Glomerular endothelial cell (primary cell): ENCODE measurements at places on chromosomes 16 and 17. TPM values are rescaled to one million over a fixed set of nuclear protein-coding genes. Genes with fewer than 3 reads are reported as not detected.

DNA sequence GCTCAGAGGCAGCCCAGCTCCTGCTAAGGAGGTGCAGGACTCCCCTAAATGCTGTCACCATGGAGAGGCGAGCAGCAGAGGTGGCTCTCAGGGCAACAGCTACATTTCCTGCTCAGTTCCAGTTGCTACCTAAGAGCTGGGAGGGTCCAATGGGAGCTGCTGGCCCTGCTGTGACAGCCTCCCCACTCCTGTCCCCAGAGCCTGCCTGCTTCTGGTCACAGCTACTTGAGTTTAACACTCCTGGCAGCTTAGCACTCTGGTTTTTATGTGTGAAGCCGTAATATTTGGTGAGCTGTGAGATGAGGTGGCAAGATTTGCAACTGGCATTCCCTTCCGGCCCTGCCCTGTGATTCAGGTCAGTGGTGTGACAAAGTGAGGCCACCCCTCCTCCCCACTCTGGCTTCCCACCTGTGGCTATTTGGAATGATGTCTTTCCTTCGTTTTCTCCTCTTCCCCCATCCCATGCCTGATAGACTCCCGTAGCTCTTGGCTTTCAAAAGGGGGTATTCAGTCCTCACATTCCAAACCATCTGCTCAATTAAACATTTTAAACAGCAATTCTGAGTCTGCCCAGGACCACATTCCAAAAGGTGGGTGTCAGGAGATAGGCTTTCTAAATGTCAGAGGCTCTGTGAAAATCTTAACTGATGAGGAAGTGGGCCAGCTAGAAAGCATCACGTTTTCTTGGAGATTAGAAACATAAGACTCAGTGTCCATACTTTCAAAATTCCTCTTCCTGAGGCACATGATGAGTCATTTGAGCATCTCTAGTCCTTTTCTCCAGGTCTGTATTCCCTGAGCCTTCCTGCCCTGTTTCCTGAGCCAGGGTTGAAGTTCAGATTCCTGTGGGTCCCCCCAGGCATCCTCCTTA, 42.6 kb upstream of the SKAP1 start:
- no peak for DNase-seq

DNA sequence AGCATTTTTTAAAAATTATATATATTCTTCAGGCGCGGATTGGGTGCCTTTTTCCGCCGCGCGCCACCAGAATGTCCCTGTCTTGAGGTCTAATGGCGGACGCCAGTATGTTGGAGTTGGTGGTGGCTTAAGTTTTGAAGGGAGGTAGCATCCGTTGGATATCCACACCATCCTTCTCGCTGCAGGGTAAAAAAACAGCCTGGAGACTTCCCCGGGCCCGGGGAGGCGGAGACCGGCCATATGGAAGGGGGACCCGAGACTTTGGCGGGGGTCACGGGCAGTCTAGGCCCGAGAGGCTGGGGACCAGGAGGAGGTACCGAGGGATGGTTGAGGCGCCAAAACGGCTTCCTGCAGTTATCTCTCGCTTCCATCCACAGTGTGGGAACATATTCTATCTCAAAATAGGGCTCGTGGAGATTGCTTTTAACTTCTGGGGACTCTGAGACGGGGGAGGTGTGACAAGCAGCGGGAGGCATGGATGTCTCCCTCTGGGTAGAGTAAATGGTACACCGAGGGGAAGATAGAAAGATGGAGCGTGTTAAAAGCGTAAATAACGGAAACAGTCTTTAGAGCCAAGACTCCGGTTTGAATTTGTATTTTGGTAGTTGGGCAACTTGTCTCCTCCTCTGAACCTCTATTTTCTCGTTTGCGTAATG, at the start of gene SF3B3:
TSS of gene SF3B3 (plus strand) at position 74 of the 656 bp plus-strand sequence. CDS start 2,841 bp downstream, outside the sequence.
- DNase-seq: no peak

DNA sequence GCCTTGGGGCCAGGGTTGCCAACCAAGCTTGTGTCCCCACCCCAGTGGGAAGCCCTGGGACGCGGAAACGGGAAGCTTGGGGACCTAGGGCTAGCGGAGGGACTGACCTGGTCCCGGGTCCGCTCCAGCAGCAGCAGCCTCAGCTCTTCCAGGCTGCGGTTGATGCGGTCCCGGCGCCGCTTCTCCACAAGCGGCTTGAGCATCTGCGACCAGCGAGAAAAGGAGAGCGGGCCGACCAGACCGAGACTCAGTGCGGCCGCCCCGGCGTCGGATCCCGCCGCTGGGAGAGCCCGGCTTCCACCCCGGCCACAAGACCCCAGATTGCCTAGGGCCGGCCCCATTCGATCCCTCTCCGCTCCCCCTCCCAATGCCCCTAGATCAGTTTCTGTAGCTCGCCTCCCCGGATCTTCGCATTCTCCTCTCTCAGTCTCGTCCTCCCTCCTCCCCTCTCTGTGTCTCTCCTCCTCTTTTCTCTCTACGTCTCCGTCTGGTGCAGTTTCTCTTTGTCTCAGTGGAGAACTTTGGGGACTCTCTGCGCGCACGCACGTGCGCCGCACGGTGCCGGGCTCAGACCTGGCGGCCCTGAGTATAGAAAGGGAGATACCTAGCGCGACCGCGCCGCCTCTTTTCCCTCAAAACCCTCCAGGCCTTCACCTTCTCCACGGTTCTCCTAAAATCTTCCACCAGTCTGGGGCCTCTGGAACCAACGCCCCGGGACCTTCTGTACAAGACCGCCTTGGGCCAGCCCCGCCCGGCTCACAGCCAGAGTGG, 797 bp downstream of the HES7 start:
- DNase-seq: no peak

- no peak for DNase-seq
Measured at GRCh38 chr16:14140923-14141322, 69.8 kb downstream of the MRTFB start.

DNA sequence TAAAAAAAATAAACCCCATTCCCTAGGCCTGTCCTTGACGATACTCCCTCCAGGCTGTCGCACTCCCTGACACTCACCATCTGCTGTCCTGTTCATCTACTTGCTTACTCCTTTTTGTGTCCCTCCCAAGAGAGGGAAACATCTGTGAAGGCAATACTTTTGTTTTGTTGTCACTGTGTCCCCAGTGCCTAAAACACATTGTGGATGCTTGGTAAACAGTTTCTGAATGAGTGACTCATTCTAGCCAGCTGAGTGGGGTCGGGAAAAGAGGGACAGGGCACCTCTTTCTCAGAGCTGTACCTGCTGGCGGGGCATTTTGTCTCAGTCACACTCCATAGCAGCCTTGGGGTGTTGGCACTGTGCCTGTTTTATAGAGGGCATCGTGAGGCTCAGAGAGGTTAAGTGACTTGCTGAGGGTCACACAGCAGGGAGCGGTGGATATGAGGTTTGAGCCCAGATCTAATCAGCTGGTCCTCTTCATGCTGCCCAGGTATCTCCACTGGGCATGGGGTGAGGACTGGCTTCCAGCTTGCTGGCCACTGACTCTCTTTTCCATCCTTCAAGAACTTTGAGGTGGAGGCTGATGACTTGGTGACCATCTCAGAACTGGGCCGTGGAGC, 15.6 kb downstream of the MAP2K3 start:
- DNase-seq: no peak

Gene PNMT
- not detected in 2 replicates for total RNA-seq
